Right renal pelvis (tissue), 4 donors: ENCODE measurements at places on chromosomes 6 and 20. TPM values are rescaled to one million over a fixed set of nuclear protein-coding genes. Genes with fewer than 3 reads are reported as not detected.

DNA sequence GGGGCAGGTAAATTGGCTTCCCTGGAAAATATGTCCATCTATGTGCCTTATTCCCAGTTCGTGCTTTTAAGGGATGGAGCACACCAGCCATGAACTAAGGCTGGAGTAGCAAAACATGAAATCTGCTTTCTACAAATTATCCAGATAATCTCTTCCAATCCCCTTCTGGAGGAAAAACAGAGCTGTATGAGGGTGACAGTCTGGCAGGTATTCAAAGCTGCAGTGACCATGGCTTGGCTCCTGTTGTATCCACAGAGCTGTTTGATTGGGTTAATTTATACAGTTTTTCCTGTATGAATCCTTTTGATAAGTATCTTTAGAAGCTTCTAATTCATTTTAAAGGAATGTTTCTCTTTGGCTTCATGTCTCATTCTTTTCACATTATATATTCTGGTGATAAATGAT, 144.4 kb downstream of the AIG1 start:
- DNase-seq, result no peak

DNA sequence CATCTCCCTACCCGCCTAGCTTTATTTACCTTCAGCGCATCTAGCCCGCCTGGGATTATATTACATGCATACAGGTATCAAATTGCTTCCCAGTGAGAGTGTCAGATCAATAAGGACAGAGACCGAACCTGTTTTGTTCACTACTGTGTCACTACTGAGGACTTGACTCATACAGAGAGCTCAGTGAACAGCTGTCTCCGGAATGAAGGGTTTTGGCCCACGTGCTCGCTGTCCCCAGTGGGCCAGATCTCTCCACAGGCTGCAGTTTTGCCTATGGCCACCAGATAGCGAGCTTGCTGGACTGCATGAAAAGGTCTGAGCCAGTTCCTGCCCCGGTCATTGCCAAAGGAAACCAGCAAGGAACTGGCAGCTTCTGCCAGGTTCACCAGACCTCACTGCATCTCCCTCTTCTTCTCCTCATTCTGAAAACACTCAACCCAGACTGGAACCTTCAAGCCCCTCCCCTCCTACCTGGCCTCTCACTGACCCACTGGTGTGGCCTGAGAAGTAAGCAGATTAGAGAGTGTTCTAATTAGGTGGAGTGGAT, 150.8 kb downstream of the ZMYND8 start:
- no peak for DNase-seq

GRCh38 chr20:17202673-17203072, 24.2 kb upstream of the PCSK2 start:
- no peak for DNase-seq

DNA sequence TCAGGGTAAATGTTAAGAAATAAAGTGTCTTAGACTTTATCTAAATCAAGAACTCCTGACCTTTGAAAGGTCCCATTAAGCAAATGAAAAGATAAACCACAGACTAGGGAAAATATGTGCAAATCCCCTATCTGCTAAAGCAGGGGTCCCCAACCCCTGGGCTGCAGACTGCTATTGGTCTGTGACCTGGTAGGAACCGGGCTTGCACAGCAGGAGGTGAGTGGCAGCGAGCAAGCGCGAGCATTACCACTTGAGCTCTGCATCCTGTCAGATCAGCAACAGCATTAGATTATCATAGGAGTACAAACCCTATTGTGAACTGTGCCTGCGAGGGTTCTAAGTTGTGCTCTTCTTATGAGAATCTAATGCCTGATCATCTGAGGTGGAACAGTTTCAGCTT, 42.4 kb downstream of the LCA5 start:
- DNase-seq, result no peak

The ZNF335 gene
- polyA plus RNA-seq, result 12.6 TPM

DNA sequence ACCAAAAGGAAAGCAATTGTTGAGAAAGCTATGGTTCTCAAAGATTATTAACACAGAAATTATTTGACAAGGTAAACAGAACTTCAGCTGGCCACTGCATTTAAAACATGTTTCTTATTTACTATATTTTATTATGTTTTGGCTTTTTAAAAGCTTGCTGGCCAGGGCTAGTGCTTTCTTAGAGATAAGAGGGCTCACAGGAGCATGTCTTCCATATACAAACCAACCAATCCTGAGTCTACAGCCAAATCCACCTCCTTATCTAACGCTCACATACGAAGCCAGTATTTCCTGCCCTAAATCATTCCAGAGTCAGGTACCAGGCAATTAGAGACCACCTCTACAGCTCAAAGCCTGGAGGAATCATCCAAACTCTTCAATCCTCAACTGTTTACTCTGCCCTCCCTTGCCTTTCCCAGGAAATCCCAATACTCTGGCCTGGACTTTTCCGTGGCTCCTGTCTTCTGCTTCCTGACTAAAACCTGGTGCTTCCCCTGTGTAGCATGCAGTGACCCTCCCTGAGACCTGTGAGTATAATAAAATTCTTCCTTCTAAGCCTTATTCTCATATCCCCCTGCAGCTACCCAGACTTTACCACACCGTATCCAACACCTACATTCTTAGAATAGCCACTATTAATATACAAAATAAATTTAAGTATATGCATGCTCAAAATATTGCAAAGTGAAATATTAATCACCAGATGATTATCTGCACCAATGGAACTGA, 33.2 kb downstream of the RANBP9 start:
- no peak for DNase-seq

The ANKRD6 gene
- 22.7 TPM for polyA plus RNA-seq

The RAB32 gene
- polyA plus RNA-seq, result 28.0 TPM

The EDN3 gene
- 7.1 TPM for polyA plus RNA-seq
